NCI-H1092 (cell line): ENCODE measurements at places on chromosomes 3 and 15.

- no peak for DNase-seq
Measured at GRCh38 chr15:28129231-28129848, 30.2 kb upstream of the OCA2 start.

DNA sequence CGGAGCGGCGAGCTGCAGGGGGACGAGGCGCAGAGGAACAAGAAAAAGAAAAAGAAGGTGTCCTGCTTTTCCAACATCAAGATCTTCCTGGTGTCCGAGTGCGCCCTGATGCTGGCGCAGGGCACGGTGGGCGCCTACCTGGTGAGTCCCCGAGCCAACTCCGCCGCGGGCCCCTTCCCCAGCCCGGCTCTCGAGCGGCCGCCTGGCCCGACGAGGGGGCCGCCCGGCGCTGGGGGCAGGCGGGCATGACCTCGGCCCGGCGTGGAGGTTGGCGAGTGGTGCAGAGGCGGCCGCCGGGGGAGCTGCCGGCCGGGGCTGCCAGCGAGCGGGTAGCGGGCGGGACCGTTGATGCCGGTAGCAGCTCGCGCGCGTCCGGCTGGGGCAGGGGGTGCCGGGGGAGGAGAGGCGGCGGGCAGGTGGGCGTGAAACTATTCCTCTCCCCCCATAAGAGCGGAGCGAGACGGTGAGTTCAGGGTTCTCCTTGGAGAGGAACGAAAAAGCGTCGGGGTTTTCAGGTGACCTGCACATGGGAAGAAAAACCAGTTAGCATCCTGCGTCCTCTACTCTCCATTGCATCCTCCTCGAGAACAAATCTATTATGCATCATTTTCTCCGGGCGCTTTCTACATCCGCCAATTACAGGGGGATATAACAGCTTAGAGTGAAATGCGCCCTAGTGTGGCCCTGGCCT, 585 bp downstream of the SLCO3A1 start:
- no peak for DNase-seq

DNA sequence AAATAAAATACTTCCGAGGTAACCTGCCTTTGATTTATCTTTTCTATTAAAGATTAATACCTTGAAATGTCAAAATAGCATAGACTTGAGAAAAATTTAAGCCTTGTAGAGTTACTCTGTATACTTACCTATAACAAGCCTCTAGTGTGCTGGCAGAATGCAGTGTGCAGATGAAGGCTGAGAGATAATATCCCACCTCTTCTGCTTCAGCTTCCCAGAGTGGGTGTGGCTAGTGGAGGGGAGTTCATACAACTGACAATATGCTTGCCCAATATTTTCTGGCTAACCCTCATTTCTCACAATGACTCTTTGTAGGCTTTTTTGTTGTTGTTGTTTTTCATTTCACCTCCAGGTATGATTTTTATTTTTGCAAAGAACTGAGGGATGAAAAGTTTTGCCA, 15.7 kb upstream of the ZBTB20 start:
- DNase-seq, result no peak

- no peak for DNase-seq
Measured at GRCh38 chr15:63978511-63979261, 67.6 kb downstream of the DAPK2 start.

DNA sequence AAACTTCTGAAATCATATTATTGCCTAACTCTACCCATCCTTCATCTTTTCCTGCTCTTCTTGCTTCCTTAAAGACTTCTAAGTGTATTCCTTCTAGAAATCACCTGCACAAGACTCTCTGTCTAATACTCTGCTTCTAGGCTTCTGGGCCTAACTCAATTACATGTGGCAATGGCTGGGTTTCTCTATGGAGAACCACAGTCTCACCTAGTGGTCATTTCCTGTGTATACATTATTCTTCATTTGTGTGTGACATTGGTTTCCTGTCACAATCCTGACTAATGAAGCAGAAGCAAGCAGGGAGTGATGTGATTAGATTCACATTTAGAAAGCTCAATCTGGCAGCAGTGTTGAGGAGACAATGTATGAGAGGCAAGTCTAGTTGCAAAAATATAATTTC, 16.9 kb upstream of the CLDN1 start:
- DNase-seq, result no peak

DNA sequence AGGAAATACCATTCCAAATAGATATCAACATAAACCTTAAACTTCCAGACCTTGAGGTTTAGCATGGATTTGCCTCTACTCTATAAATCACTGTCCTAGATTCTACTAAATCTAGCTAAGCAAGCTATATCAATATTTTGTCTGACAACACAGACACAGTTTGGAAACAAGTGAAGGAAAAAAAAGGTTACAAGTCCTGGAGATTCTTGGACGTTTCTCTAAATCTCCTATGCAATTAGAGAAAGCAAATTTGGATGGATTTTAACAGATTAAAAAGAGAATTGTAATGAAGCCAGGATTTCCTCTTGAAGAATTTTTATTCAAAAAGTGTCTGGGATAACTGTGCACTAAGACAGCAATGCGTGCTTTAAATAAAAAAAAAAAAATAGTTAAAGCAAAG, 441.1 kb upstream of the DPH6 start:
- DNase-seq, result no peak

DNA sequence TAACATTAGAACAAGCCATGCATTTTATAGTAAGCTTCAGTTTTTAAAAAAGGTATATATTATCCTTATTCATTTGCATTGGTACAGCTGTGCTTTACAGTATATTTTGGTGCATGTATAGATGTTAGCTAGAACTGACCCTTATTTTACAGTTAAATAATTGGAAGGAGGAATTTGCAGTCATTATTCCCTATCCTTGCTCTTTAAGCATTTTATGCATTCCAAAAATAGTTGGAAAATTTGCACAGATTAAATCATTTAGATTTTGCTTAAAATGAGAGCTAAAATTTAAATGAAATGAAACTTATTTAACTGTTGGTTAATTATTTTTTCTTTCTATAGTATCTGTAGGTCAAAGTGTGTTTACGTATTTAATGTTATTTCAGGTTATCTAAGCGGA, 667.1 kb downstream of the NAALADL2 start:
- no peak for DNase-seq

GRCh38 chr3:126057501-126057819, 26.5 kb downstream of the SLC41A3 start:
- DNase-seq, result no peak

DNA sequence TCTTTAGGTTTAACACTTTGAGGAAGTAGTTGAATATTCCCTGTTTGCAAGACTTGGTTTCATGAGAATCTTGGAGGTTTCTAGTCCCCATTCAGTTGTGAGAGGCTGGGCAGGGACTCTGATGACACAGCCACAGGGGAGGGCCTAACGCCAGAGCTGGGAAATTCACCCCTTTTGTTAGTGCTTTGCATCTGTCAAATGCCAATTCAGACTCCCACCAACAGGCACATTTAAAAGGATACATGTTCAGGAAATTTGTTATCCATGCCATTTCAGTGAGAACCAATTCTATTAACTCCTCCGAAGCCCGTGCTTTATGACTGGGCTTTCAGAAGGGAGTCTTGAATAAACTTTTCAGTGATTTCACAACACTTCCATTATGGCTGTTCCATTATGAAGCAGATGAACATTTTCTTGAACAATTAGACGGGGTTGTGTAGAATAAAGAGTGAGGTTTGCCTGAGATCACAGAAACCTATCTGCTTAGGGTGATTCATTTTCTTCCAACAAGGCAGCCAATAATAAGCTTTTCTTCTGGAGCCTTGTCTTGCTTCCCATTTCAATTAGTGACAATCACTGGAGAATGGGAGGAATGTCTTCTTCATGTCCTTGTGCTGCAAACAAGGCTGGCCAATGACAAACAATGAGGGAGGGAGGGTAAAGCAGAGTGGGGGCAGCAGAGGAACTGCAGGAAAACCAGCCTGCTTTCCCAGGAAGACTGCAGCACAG, 90.6 kb downstream of the SOX14 start:
- DNase-seq, result no peak

DNA sequence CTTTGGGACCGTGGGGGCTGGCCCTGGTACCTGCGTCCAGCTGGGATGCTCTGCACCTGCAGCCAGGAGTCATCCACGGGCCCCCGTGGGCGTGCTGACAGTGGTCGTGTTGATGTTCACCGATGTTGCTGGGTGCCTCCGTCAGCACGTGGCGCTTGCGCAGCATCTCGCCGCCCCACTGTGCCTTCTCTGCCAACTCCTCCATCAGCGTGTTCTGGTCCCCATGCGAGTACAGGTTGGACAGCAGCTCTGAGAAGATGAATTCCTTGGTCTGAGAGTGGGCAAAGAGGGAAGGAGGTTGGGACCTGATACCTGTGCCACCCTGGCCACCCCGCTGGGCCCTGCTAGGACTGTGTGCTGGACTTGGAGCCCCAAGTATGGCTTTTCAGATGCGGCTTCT, 61.4 kb downstream of the ADAMTS7 start:
- no peak for DNase-seq

- no peak for DNase-seq
Measured at GRCh38 chr3:42826141-42826540, 16.9 kb downstream of the ACKR2 start.

DNA sequence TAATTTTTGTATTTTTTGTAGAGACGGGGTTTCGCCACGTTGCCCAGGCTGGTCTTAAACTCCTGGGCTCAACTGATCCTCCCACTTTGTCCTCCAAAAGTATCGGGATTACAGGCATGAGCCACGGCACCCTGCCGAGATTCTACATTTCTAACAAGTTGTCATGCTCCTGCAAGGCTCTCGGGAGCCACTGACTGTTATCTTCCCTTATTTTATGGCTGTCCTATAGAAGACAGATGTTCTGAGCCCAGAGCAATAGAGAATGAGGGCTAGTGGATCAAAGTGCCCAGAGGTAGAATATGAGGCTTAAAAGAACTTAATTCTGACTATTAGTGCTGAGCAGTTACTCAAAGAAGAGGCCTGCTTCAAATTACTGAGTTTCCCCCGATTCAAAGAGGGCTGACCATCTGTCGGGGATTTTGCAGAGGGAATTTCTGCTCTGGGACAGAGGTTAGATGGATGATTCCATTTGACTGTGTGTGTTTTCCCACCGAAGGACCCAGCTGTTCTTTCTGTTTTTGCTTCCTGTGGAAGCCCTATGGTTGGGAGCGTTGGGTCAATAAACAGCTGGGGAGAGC, 39.5 kb downstream of the ITPR1 start:
- DNase-seq, result no peak

- DNase-seq, result no peak
Measured at GRCh38 chr15:99124641-99125040, 19.8 kb downstream of the SYNM start.

- no peak for DNase-seq
Measured at GRCh38 chr15:70435872-70436271, 327.5 kb downstream of the UACA start.

GRCh38 chr3:50815844-50816243, 141.1 kb downstream of the DOCK3 start:
- no peak for DNase-seq

DNA sequence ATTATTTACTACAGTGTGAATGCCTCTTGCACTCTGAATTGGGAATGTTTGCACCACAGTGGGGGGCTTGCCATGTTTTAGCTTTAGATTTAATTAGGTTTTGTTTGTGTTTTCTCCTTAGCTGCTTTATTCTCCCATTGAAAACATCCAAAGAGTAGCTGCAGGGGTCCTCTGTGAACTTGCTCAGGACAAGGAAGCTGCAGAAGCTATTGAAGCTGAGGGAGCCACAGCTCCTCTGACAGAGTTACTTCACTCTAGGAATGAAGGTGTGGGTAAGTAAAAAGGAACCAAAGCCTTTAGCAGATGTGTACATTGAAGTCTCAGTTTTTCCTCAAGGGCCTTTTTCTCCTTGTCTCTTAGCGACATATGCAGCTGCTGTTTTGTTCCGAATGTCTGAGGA, 36.9 kb downstream of the CTNNB1 start:
- no peak for DNase-seq

- peak; percentile 11 for DNase-seq
Measured at GRCh38 chr15:58010983-58011382, 54.5 kb downstream of the ALDH1A2 start.

DNA sequence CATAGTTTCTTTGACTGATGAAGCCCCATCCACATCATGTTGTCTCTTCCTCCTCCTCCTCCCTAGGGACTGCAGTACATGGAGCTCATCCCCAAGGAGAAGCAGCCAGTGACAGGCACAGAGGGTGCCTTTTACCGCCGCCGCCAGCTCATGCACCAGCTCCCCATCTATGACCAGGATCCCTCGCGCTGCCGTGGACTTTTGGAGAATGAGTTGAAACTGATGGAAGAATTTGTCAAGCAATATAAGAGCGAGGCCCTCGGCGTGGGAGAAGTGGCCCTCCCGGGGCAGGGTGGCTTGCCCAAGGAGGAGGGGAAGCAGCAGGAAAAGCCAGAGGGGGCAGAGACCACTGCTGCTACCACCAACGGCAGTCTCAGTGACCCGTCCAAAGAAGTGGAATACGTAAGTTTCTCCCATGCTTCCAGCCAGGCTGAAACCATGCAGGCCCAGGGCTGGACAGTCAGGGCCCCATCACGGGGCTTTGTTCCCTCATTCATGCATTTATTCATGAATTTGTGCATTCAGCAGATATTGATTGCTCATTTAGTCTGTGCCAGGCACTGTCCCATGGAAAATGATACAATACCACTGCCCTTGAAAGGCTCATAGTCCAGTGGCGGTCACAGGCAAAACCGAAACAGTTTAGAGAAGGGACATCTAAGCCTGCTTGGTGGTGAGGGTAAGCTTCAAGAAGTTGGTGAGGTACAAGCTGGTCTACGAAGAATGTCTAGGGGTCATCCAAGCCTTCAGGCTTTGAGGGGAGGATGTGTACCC, 47.1 kb downstream of the LMCD1 start:
- DNase-seq, result no peak

- no peak for DNase-seq
Measured at GRCh38 chr3:10707400-10708215, 108.4 kb upstream of the SLC6A11 start.

DNA sequence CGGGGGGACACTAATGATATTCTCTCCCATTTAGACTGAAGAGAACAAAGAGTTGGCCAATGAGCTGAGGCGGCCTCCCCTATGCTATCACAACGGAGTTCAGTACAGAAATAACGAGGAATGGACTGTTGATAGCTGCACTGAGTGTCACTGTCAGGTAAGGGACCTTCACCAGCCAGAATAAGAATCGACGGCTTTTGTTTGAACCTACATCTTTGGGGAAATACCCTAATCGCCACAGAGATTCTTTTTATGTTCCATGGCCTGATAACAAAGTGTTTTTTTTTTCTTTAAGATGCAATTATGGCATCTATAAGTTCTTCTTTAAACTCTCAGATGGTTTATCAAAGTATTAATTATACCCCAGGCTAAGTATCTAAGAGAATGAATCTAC, 3.4 kb downstream of the THBS1 start:
- DNase-seq, result no peak

DNA sequence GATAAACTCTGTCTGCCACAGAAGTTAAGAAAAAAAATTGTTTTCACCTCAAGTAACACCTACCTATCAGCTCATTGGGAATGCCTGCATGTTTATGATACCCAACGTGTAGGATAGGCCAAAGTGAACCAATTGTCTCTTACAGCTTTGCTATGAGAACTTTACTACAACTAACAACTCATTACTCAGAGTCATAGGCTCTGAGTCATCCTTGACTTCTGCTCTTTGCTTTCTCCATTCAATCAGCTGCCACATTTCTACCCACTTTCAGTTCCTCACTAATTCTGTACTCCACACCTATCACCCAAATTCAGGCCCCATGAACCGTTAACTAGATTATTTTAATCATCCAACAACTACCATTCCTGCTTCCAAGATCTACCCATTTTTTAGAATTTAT, 843.9 kb downstream of the TUSC7 start:
- DNase-seq, result no peak

GRCh38 chr15:39227001-39227400, 353.9 kb upstream of the THBS1 start:
- DNase-seq, result no peak

GRCh38 chr15:29968895-29969561, 113.7 kb upstream of the GOLGA8J start:
- DNase-seq, result no peak

GRCh38 chr3:37885814-37886213, 24.1 kb downstream of the CTDSPL start:
- DNase-seq, result no peak
